ENCODE measurements at places on chromosomes 5 and 9. TPM values are rescaled to one million over a fixed set of nuclear protein-coding genes. Genes with fewer than 3 reads are reported as not detected.

Gene GFI1B
- total RNA-seq, result 0.26 TPM

- DNase-seq, result no peak
Observed at GRCh38 chr9:35836595-35836994, 7.6 kb downstream of the TMEM8B start.

DNA sequence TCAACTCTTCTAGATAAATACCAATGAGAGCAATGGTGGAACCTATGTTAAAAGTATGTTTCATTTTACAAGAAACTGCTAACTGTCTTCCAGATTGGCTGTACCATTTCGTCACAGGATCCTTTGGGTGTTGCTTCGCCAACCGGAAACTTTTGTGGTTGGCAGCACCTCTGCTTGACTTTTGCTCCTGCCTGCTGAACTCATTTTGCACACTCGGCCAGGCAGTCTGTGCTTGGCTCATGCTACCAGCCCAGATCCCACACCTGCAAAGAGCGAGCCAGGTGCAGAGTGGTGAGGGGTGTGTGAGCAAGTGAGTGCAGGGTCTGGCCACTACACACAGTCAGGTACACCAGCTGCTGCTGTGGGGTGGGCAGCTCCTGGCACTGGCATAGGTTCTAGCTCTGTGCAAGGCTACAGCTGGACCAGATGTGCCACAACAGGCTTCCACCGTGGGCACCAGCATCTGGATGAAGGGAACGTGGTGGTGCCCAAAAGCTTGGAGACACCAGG is 422.3 kb downstream of the PRR16 start:
- no peak for DNase-seq

GRCh38 chr9:109181284-109181683 is 14.2 kb upstream of the FRRS1L start:
- DNase-seq, result no peak

DNA sequence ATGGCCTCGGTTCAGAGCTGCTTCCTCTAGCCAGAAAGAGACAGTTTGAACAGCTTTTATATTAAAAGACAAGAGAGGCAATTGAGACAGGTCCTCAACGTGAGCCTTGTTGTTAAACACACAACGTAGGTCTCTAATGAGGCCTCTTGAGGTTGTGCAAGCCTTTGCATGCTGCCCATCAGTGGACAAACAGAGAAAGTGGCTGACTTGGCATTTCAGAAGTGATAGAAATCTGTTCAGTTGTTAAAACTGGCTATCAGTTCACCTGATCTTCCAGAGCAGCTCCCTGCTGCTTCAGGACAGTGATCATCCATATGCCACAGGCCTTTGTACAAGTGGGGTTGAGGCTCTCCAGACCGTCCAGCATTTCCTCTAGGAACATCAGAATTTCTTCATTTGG is 58.8 kb downstream of the MROH2B start:
- no peak for DNase-seq
